ENCODE measurements at places on chromosomes 16 and 17.

DNA sequence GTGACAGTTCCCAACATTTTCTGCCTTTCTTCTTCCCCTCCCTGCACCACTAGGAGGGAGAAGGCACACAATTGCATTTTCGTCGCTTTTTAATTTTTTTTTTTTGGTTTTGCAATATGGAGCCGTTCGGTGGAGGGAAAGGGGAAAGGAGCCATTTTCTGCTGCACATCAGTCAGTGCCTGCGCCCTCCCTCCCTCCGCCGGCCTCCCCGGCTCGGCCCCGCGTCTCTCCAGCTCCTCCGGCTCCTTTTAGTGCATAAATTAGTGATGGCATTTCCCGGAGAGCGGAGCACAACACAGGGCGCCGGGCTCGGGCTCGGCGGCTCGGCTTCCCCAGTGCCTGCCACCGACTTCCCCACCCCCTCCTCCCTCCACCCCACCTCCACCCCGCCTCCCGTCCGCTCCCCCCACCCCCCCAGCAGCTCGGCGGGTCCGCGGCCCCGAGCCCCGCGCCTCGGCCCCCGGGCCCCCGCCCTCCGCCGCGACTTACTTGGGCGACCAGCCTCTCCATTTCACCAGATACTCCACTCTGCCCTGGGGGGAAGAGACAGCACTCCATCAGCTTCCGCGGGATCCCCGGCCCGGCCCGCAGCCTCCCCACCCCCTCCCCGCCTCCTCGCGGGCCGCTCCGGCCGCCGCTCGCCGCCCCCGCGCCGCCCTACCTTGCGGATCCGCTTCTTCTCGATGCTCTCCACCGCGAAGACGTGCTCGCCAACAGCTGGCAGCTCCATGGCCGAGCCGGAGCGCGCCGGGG lies 542 bp downstream of the CBX4 start:
- DNase-seq: no peak

- no peak for DNase-seq
These were observed 10.0 kb downstream of the SUPT4H1 start for GRCh38 chr17:58341861-58342475.

GRCh38 chr16:8864480-8865110 lies 4.2 kb downstream of the CARHSP1 start:
- DNase-seq: no peak

GRCh38 chr17:74424117-74424516 lies 7.8 kb upstream of the GPRC5C start:
- no peak for DNase-seq

DNA sequence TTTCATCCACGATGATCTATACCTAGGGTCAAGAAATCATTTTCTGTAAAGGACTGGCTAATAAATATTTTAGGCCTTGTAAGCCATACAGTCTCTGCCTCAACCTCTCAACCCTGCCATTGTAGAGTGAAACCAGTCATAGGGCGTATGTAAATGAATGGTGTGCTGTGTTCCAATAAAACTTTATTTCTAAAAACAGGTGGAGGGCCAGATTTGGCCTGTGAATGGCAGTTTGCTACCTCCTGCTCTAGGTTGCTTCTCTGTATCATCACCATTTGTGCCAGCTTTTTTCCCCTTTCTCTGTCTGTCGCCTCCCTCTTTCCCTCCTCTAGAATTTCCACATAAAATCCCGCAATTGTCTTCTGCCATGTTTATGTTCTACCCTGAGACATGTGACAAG lies 181.7 kb downstream of the XYLT1 start:
- DNase-seq: no peak

- DNase-seq: no peak
These were observed 68.6 kb downstream of the CCT6B start for GRCh38 chr17:34892461-34893249.

DNA sequence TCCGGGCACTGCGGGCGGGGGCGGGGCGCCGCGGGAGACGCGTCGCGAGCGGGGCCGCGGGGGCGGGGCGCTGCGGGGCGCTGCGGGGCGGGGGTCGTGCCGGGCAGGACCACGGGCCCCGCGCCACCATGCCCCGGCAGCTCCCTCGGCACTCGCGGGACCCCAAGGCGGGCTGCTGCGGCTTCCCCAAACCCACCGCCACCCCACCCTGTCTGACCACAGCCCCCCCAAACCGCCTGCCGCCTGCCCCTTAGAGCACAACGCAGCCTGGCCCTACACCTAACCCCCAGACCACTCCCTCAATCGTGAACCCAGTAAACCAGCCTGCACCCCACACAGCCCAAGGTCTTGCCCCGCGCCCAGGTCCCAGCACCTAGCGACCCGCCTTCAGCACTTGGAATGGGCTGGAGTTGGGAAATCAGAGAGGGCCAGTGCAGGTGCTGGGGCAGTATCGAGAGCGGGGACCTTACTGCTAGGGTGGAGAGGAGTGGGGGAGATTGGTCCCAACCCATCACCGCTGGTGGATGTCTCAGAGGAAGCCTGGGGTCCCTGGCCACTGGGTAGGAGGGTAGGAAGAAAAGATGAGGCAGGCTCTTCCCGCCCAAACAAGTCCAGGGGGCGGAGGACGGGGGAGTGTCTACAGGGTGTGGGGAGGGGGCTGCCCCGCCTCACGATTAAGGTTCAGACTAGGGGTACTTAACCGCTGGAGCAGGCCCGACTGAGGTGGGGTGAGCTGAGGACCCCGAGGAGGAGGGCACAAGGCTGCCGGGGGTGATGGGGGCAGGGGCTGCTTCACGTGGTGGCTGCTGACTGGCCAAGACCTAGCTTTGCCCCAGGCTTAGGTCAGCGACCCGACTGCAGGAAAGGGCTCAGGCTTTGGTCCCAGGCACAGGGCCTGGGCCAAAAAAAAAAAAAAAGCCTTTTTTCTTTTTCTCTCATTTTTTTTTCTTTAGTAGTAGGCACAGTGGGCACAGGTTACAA lies 539 bp upstream of the VAMP2 start:
- no peak for DNase-seq

DNA sequence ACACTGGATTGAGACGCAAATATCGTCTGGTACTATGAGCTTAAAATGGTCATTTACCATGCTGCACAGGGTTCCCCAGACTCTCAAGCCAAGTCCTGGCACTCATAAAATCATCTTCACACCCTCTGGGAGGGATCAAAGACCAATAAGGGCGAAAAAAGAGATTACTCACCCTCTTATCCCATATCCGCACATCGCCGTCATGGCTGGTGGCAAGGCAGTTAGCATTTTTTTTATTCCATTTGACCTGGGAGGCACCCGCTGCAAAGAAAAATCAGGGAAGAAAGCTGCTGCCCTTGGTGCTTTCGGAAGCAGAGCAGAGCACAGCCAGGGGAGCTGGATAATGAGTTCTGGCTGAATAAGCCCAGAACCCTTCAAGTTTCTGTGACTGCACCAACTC lies 42.4 kb downstream of the WDR59 start:
- DNase-seq: no peak

DNA sequence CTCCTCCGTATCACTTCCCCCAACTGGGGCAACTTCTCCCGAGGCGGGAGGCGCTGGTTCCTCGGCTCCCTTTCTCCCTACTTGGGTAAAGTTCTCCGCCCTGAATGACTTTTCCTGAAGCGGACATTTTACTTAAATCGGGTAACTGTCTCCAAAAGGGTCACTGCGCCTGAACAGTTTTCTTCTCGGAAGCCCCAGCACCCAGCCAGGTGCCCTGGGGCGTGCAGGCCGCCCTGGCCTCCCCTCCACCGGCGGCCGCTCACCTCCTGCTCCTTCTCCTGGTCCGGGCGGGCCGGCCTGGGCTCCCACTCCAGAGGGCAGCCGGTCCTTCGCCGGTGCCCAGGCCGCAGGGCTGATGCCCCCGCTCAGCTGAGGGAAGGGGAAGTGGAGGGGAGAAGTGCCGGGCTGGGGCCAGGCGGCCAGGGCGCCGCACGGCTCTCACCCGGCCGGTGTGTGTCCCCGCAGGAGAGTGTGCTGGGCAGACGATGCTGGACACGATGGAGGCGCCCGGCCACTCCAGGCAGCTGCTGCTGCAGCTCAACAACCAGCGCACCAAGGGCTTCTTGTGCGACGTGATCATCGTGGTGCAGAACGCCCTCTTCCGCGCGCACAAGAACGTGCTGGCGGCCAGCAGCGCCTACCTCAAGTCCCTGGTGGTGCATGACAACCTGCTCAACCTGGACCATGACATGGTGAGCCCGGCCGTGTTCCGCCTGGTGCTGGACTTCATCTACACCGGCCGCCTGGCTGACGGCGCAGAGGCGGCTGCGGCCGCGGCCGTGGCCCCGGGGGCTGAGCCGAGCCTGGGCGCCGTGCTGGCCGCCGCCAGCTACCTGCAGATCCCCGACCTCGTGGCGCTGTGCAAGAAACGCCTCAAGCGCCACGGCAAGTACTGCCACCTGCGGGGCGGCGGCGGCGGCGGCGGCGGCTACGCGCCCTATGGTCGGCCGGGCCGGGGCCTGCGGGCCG lies 1.6 kb downstream of the HIC1 start:
- no peak for DNase-seq

DNA sequence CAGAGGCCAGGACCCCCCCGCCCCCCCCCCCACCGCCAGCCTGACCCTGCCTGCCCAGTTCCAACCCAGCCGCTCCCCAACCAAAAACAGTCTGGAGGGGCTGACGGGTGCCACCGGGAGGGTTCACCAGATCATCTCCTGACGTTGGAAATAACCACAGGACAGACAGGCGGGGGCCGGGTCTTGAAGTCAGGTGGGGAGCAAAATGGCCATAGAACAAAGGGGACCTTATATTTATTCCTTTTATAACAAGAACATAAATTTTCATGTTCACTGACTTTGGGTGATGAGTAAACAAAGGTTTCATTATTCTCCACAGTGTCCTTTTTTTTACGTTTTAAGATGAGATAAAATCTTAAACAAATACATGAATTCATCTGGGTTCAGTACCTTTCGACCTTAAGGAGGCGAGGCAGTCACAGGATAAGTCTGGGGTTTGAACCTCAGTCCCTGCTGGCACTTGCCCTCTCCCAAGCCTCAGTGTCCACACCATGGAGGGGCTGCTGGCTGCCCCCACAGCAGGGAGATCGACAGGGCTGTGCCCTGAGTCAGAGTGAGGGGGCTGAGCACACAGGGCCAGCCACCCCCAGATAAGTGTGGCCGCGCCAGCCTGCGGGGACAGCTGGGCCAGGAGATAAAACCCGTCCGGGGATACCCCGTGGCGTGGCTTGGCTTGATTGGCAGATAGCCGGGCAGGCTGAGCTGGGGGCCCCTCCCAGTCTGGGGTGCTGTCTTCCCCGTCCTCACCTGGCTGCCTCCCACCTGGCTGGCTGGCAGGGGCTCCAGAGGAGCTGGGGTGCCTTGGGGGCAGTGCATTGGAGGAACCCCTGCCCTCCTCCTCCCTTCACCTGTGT lies 15.0 kb downstream of the SLC7A5 start:
- no peak for DNase-seq

- DNase-seq: no peak
These were observed 105.9 kb downstream of the IRX3 start for GRCh38 chr16:54180421-54181359.

- no peak for DNase-seq
These were observed 44.4 kb downstream of the PPL start for GRCh38 chr16:4892361-4893102.

DNA sequence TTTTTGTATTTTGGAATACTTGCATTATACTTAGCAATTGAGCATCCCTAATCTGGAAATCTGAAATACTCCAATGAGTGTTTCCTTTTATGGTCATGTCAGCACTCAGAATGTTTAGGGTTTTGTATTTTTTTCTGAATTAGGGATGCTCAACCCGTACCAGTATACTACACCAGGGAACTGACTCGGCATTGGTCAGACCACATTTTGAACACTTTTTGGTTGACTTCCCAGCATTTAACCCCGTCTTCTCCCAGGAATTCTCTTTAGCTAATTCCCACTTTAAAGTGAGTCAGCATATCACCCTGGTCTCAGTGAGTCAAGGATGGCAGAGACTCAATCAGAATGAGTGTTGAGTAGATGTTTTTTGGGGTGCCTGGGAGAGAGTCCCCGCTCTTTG lies 177.9 kb downstream of the SPECC1 start:
- no peak for DNase-seq

All from GM04504 (cell line).